ENCODE measurements at places on chromosomes 5 and 9.

- DNase-seq, result no peak
Observed at GRCh38 chr9:87855061-87855460, 27.6 kb upstream of the SPATA31E1 start.

GRCh38 chr5:54212331-54212730 is 98.0 kb downstream of the ARL15 start:
- DNase-seq, result no peak

DNA sequence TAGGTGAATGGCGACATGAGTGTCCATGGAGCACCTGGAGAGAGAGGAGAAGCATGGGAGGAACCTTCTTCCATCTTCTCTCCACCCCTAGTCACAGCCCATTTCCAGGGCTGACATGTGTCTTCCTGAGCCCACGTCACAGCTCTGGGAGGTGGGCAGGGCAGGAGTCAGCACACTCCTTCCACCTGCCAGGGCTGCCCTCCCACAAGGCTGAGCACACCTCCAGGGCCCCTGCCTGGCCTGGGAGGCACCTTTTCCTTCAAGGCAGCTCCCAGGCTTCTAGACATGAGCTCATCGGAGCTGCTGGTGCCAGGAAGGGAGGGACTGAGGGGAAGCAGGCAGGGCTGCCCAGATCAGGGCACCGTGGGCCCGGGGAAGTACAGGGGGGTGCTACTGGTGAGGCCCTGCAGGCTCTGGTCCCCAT is 13.6 kb upstream of the SYNPO start:
- no peak for DNase-seq

DNA sequence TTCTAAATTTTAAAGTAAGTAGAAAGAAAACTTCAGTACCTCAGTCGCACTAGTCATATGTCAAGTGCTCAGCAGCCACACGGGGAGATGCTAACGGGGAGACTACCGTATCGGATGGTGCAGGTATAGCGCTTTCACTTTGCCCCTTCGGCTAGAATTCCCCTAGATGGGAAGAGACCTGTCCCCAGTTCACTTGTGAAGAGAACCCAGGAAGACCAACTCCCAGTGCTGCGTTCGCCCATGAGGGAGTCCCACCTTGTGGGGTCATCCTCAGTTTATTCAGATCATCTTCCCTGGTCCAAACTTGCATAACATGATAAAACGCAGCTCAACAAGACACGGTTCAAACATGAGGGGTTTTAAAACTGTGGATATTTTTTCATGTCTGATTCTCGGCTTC is 87.3 kb downstream of the LHFPL2 start:
- DNase-seq, result no peak

- DNase-seq, result no peak
Observed at GRCh38 chr9:39587844-39588499, 232.5 kb downstream of the SPATA31A1 start.

DNA sequence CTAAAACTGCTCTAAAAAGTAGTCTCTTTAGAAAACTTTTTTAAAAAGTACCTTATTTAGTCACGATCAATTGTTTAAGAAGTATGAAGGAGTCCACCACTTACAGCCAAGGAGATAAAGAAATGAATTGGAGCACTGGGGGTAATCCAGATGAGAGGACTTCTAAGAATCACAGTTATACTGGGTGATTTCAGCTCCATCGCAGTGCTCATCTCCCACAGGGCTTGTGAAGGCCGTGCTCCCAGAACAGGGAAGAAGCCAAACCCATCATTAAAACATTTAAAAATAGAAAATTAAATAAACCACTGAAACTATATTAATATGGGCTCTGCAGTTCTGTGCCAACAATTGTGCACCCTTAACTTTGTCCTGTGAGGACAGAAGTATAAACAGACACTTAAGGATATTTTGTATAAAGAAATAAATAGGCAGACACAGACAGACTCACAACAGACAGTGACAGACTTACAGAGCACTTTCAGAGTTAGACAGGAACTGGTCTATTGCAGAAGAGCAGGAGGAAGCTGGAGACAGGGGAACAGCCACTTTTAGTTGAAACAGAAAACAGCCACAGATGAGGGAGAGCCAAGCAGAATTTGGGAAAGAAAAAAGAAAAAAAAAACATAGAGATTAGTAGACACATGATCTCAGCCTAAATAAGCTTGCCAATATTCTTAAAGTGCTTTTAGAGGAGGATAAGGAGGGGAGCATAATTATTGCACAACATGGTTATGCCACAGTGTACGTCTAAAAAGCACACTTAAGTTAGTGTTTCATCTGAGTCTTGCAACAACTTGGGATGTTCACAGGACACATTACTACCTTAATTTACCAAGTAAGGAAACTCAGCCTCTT is 81.8 kb downstream of the FBXO38 start:
- DNase-seq, result no peak

All from T1000 (cell line).